ENCODE measurements at places on chromosomes 12 and 14.

DNA sequence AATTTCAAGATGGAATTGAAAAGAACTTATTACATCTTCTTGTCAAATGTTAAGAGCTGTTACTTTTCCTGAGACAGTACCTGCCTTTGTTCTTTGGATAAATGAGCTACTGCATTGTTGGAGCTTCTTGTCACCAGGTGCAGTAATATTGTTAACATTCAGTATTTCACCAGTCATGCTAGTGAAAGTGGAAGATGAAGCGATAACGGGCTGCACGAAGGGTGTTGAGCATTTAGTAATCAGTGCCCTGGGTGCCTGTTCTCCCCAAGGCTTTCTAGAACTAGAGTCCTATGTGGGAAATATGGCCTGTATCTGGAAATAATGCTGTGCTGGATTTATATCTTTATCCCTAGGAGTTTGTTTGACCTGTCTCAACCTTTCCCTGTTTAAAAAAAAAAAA, 83.2 kb downstream of the PPP2R5C start:
- DNase-seq = no peak

GRCh38 chr14:65599375-65599774, 186.8 kb downstream of the FUT8 start:
- DNase-seq = no peak

DNA sequence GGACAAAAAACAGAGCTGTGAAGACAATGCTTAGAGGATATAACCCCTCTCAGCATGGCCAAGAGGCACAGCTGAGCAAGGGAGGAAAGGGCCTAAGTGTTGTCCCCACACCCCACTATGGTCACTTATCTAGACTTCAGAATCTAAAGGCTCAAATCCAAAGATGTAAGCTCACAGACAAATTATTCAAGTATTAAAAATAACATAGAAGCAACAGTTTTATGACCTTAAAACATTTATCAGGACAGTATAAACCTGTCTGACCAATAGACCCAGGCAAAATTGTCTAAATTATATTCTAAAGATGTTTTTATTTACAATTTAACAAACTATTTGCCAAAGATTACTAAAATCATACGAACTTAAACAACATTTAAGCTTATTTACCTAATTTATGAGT, 28.1 kb upstream of the PRICKLE1 start:
- no peak for DNase-seq

GRCh38 chr12:49793620-49794019, 34.6 kb downstream of the NCKAP5L start:
- DNase-seq = no peak

- no peak for DNase-seq
Measured at GRCh38 chr12:31899109-31899508, 60.1 kb upstream of the RESF1 start.

DNA sequence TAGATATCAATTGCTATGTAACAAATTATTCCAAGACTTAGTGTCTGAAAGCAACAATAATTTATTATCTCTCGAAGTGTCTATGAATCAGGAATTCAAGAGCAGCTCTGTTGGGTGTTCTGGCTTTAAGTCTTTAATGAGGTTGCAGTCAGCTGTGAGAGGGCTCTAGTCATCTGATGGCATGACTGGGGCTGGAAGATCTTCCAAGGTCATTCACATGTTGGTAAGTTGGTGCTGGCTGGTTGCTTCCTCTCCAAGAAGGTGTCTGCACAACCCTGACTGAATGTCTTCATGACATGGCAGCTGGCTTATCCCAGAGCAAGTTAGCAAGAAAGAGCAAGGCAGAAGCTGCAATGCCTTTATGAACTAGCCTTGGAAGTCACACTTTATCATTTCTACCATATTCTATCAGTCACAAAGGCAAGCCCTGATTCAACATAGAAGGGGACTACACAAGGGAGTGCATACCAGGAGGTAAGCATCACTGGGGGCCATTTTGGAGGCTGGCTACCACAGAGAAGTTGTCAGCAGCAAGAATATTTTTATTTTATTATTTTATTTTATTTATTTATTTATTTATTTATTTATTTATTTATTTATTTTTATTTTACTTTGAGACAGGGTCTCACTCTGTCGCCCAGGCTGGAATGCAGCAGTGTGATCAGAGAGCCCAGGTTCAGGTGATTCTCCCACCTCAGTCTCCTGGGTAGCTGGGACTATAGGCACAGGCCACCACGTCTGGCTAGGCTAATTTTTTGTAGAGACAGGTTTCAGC, 7.6 kb upstream of the SLC38A2 start:
- DNase-seq = no peak

- peak; percentile 32 for DNase-seq
Measured at GRCh38 chr12:10749700-10750384, 26.7 kb upstream of the YBX3 start.

- DNase-seq = peak; percentile 91
Measured at GRCh38 chr12:4269279-4269991, 4.1 kb upstream of the CCND2 start.

- DNase-seq = no peak
Measured at GRCh38 chr14:61183196-61183885, 97.8 kb downstream of the TMEM30B start.

- no peak for DNase-seq
Measured at GRCh38 chr12:52655720-52656124, 3.7 kb upstream of the KRT2 start.

DNA sequence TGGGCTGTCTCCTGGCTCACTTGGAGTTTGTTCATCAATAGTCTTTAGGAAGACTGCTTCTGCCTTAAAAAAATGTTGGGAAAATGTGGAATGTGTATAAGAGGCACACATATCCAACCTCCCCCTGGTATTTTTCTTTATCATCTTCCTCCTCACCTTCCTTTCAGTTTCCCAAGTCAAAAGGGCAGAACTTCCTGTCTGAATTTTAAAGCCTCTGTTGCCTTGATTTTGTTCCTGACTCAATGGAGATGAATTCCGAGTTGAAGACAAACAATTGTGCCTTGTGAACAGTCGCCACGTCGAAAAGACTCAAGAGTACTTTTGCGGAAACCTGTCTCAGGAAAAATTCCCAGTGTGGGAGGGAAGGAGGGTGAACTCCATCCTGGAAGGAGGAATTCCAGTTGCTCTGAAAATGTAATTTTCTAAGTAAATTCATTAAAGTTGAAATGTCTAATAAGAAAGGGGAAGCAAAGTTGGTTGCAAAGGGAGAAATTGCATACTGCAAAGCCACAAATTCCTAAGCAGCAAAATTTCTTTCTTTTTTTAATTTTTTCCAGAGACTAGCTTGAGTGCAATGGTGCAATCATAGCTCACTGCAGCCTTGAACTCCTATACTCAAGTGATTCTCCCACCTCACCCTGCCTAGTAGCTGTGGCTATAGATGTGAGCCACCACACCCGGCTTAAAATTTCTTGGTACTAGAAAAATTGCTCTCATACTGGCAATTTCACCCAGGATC, 50.2 kb upstream of the ELK3 start:
- DNase-seq = no peak

- DNase-seq = no peak
Measured at GRCh38 chr14:72906879-72907278, 13.0 kb upstream of the DPF3 start.

DNA sequence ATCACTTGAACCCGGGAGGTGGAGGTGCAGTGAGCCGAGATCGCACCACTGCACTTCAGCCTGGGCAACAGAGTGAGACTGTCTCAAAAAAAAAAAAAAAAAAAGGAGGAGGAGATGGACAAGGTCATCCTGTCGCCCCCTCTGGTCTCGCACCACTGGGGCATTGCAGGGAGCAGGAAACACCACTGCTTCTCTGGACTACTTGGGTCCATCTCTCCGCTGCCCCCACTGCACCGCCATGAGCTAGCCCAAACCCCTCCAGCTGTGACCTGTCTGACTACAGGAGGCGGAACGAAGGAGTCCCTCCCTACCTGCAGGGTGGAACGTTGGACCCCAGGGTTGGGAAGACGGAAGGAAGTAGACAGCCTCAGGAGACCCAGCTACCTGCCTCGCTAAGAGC, 18.2 kb upstream of the FAM222A start:
- no peak for DNase-seq

DNA sequence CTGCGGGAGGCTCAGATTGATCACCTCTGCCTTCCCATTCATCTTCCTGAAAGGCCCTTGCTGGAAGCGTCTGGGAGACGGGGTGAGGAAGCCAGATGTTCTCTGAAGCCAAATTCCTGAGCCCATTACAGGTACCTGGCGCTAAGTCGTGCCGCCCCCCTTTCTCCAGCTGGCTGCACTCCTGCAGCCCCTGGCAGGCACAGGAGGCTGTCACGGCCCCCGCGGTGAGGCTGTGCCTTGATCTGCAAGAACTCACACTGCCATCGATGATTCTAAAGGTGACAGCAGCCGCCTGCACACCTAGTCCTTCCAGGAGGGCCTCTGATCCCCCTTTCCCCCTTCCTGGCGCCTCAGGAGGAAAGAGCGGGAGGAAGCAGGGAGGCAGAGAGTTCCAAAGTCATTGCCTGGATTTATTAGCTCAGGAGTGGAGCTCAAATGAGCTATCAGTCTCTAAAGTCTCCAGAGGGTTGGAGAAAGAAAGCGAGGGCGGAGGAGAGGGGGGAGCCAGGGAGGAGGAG, 106.9 kb downstream of the RFLNA start:
- DNase-seq = no peak

DNA sequence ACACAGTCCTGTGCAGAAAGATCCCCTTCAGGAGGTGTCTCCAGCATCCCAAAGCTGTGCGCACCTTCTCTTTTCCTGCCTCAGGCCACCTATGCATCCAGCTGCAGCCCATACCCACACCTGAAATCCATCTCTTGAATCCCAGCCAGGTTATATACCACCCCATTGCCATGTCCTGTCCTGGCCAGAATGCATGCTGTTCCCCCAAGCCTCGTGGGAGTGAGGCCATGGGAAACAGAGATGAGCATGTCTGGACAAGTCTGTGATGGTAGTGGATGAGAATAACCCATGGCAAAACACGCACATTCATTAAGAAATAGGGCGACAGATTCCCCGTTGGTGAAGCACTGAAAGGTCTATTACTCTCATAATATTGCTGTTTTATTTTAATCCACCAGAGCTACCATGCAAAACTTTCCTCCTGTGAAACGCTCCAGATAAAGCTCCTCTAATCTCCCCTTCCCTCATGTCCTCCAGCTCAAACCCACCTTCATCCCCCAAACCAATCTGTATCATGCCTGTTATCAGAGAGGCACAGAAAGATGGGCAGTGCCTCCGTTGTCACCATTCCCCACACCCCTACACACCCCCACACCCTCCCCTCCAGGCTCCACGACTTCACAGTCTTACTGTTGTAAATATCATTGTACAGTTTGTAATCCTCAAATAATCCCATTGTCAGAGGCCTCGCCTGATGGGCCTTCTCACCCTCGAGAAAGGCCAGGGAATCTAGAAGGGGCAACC, 97.5 kb upstream of the FKBP4 start:
- no peak for DNase-seq

DNA sequence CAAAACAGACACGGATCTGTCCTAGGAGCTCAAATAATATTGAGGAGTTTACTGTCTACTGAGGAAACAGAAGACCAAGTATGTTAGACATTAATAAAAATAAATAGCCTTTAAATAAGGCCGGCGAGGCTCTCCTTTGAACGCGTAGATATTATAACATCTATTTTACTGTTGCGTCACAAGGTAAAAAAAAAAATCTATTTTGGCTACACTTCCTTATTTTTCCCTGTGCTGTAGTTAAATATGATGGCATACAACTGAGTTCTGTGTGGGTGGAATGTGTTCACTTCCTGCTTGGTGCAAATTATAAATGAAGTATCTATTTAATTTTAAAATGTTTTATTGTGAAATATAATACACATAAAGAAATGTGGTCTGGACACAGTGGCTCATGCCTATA, 17.2 kb upstream of the RAD52 start:
- DNase-seq = no peak

DNA sequence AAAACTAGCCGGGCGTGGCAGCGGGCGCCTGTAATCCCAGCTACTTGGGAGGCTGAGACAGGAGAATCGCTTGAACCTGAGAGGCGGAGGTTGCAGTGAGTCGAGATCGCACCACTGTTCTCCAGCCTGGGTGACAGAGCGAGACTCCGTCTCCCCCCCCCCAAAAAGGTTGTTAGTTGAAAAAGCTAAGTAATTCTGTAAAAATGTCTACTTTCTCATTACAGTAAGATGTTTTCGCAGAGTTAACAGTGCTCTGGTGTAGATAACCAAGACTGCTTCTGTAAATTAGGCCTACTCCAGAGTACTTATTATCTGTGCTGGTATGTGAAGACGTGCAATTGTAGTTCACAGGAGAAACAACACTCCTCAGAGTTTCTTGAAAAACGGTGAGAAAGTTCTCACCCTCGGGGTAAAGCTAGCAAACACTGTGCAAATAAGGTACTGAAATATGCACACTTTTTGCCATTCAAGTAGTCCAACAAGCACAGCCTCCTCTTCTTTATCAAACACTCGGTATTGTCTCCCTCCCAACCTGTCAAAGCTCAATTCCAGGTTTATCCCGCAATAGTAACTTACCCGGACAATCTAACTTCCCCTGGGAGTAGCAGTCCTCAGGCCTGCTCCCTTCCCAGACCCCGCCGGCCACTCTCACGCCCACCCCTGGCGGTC, 974 bp downstream of the BTBD7 start:
- no peak for DNase-seq

GRCh38 chr12:45234139-45234865, 18.4 kb downstream of the ANO6 start:
- DNase-seq = no peak

DNA sequence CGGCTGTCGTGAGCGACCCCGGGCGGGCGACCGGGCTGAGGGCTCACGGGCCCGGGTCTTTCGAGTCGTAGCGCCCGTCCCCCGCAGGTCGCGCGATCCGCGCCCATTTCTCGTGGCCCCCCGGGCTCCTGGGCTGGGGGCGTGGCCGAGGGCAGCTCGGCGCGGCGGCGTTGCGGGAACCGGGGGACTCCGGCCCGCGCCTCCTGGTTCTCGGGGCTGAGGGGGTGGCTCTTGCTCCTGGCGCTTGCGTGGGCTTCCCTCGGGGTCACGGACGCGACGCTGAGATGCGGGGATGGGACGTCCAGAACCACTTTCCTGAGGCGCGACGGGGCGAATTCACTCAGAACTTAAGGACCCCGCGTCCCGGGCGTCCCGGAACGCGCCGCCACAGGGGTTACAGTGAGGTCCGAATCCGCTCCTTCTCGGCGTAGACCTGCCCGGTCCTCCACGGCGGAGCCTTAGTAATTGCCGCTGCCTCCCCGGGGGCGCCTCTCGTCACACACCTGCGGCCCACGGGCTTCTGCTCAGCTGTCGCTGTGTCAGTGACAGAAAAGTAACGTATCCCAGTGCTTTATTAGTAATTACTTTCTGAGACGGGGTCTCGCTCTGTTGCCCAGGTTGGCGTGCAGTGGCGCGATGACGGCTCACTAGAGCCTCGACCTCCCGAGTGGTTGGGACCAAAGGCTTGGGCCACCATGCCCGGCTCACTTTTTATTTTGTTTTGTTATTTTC, 606 bp downstream of the EP400 start:
- no peak for DNase-seq

All from stimulated activated CD8-positive, alpha-beta memory T cell treated with anti-CD3 and anti-CD28 coated beads, Interleukin-4, amount 100 ng/mL, for 4 hours (primary cell).